ENCODE measurements at places on chromosomes 2 and 18.

- no peak for DNase-seq
Observed at GRCh38 chr2:101087638-101088037, 63.5 kb downstream of the TBC1D8 start.

DNA sequence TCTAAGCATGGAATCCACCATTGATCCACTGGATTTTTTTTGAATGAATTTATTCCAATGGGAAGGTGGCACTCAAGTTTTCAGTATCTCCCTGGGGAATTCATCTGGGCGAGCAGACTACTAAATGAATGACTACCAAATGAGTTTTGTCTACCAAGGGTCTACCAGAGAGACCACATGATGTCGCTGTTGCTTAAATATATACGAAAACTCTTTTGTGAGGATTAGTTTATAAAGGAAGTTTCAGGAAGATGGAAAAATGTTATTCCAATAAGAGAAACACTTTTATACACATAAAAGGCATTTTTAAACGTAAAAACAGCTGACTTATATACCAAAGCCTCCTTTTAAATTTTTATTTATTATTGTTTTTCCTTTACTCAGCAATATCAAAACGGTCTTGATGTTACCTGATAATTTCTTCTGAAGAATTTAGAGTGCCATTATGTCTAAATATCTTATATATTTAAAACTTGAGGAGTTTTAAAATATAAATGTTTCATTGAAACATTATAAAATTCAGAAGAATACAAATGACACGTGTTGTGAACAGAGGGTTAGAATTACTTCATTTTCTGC is 139.7 kb downstream of the HRH4 start:
- DNase-seq, result no peak

GRCh38 chr2:10016802-10017258 is 26.5 kb upstream of the KLF11 start:
- no peak for DNase-seq

DNA sequence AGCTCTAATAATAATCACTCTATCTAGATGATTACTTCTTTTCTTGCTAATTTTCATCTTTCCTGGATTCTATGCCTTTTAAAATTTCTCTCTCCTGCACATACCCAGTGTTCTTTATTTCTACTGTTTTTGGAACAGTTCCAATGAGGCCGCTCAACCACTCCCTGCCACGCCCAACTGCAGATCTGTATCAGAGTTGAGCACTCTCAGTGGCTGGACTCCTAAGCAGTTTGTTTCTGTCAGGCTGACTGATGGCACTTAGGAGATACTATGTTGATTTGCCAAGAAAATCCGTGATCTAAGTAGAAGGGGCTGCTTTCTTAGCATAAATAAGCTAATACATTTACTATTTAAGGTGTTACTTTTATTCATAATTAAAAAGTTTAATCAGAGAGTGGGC is 192.8 kb downstream of the ARHGAP15 start:
- DNase-seq, result peak; percentile 58

GRCh38 chr2:29557268-29557667 is 364.1 kb downstream of the ALK start:
- no peak for DNase-seq

- no peak for DNase-seq
Observed at GRCh38 chr2:121836611-121837010, 81.2 kb downstream of the TSN start.

GRCh38 chr2:165390875-165391274 is 78.6 kb upstream of the CSRNP3 start:
- DNase-seq, result no peak

- peak; percentile 65 for DNase-seq
Observed at GRCh38 chr2:64838817-64839216, 150.4 kb upstream of the SLC1A4 start.

GRCh38 chr2:71581026-71581425 is 127.7 kb downstream of the DYSF start:
- no peak for DNase-seq

- no peak for DNase-seq
Observed at GRCh38 chr18:24935896-24936295, 416.1 kb downstream of the ZNF521 start.

DNA sequence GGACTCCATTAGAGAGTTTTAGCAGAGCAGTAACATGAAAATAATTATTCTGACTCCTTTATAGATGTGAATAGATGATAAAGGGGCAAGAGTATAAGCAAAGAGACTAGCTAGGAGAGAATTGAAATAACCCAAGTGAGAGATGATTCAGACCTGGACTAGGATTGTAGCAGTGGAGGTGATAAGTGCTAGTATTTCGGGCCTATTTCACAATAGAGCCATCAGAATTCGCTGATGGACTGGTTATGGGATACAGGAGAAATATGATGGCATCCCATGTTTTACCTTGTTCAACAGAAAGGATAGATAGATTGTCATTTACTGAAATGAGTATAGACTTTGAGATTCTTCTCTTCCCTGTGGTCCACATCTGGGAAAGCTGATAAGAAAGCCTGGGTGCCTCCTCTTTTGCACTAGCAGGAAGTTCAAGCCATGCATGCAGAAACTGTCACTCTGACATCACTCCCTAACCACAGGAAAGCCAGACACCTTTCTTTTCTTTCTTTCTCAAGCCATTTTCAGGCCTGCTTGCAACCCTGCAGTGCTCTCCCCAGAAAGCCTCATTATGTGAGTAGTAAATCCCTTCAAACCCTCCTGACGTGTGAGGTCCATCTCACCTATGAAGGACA is 25.3 kb downstream of the DYNAP start:
- no peak for DNase-seq

DNA sequence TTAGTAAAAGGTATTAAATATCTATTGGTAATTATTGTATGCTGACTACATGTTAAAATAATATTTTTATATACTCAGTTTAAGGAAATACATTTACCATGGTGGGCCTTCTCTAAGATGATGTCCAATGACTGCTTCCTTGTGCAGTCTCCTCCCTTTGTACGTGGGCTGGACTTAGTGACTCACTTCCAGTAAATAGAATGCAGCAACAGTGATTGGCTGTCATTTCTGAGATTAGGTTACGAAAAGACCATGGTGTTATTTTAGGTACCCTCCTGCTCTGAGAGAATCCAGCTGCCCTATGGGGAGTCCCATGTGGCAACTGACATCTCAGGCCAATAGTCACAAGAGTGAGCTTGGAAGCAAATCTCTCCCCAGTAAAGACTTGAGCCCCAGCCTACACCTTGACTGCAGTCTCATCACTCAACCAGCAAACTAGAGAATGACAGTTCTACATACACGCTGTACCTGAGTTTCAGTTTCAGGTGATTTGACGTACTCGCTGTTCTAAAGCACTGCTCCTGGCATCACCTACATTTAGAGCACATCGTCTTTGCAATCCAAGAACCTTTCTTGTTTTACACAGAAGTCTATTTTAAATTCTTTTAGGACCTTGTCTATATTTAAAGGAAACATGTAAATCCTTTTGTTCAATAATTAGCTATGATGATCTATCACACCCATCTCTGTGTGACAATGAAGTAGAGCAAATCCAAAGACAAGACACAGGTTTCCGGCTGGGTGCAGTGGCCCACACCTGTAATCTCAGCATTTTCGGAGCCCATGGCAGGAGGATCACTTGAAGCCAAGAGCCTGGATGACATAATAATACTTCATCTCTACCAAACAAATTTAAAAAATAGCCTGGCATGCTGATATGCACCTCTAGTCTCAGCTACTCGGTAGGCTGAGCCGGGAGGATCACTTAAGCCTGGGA is 87.2 kb downstream of the COBLL1 start:
- DNase-seq, result no peak

GRCh38 chr2:186181625-186182024 is 304.4 kb upstream of the ZC3H15 start:
- no peak for DNase-seq

DNA sequence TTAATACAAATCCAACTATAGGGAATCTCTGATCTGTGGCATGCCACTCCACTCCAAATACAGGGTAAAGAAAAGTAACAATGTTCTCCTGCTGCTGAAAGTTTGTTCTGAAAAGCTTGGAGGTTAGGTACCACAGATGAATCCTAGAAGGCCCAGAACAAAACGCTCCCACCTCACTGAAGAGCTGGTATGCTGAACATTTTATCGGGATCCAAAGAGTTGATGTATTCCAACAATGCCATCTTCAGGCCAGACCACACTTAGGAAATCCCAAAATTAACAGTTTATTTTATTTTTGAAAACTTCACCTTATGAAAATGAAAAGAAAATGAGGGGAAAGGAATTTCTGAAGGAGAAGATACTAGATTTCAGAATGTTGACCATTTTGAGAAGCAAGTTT is 145.1 kb upstream of the CDH19 start:
- no peak for DNase-seq

- DNase-seq, result no peak
Observed at GRCh38 chr18:3648200-3648599, 198.2 kb downstream of the TGIF1 start.

DNA sequence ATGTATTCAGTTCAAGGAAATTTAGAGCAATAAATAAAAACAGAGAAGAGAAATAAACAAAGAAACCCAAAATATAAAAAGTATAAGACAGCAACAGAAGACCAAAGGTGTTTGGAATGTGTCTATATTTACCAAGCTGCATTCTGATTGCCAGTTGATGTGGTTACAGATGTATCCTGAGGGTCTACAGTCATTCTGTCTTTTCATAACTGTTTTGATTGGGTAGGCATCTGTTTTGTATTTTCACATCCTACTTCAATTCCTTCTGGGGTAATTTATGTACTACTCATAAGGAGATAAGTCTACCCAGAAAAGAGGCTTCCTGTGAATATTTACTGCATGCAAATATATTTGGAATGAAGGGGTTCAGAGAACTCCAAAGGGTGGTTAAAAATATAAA is 596.8 kb upstream of the GCFC2 start:
- no peak for DNase-seq

GRCh38 chr2:215929602-215930335 is 83.6 kb downstream of the MREG start:
- DNase-seq, result no peak

DNA sequence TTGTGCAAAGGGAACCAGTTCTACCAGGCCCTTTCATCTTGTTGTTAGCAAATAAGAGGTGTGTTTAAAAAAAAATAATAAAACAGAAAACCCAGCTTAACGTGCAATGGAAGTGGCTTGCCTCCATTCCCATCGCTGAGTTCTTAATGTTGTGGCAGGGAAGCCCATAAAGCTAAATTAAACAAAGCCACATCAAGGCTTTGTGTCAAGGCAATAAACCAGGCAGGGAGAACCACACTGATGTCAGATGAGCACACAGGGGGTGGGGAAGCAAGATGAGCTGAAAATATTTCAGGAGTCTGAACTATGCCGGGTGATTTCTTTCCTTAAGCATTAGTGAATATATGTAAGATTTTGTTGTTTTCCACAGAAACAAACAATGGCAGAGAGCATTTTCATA is 73.5 kb downstream of the PHLPP1 start:
- no peak for DNase-seq

DNA sequence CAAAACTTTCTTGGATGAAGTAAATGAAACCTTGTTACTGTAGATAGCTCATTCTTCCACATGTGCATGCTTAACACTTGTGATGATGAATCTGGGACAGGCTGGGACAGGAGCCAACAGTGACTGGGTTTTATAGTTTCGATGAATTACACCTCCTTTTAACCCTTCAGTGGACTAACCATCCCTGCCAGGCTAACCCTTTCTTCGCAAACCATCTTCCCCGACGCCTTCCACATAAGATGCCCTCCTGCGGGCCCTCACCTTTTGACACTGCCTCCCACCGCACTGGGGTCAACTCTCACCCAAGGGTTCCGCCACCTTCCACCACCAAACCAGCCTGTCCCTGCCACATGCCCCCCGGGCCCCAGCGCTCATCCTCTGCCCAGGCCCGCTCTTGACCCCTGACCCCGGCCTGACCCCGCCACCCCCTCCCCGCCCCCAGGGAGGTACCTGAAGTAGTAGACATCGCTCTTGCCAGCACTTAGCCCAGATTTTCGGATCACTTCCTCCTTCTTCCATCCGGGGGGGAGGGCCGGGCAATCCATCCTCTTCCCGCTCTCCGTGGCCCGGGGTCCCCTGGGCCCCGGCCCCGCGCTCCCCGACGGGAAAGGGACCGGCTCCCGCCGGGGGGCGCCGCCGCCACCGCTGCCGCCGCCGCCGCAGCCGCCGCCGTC is 764 bp downstream of the MBD2 start:
- peak; percentile 78 for DNase-seq

DNA sequence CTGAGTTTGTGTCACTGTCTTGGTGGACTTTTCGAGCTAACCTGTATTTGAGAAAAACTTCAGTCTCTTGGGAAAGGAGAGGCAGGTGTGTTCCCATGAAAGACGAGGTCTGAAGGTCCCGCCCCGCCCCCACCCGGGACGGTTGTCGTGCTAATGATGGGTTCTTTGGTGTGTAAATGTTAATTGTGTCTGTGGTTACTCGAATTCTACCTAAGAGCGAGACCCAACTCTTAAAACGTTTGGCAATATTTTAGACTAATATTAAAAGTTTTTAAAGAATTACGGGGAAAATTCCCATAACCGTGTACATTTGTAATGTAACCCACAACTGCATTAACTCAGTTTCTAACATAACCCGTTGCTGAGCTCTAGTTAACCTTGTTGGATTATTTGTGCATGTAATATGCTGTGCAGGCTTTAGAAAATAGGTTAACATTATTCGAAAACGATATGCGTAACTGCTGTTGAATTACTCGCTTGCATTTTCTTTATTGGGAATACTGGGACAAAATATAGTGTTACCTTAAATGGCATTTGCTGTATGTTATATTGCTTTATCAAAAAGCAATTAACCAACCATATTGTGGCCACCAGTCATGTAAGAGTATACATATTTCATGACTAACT is 833 bp downstream of the EPB41L5 start:
- DNase-seq, result no peak
